ENCODE measurements at places on chromosomes 16 and 17. TPM values are rescaled to one million over a fixed set of nuclear protein-coding genes. Genes with fewer than 3 reads are reported as not detected.

Gene FAM83G
- 7.1 TPM for total RNA-seq

Gene SMIM36
- not detected for total RNA-seq

Gene GLIS2
- 0.14 TPM for total RNA-seq

Gene GOT2
- 62.7 TPM for total RNA-seq

Gene ZP2
- total RNA-seq, result not detected

Gene TMEM88
- 3.7 TPM for total RNA-seq

Gene DHRS11
- total RNA-seq, result 4.8 TPM

Gene KARS1
- total RNA-seq, result 173 TPM

Gene TBC1D28
- not detected for total RNA-seq

Gene SEC14L5
- 0.20 TPM for total RNA-seq

Gene RTN4RL1
- total RNA-seq, result 0.22 TPM

Gene DNAH3
- total RNA-seq, result not detected

Gene OGFOD3
- total RNA-seq, result 24.4 TPM

Gene LLGL1
- total RNA-seq, result 21.3 TPM

Gene SPATA32
- 0.53 TPM for total RNA-seq

Gene SLFN5
- 249 TPM for total RNA-seq

Gene CXCL16
- 3.0 TPM for total RNA-seq

Data from activated naive CD8-positive, alpha-beta T cell treated with anti-CD3 and anti-CD28 coated beads, Interleukin-2, amount 10 ng/mL, durations not matched to agents 7 days and 5 days (primary cell).